ENCODE measurements at places on chromosomes 1 and 21.

DNA sequence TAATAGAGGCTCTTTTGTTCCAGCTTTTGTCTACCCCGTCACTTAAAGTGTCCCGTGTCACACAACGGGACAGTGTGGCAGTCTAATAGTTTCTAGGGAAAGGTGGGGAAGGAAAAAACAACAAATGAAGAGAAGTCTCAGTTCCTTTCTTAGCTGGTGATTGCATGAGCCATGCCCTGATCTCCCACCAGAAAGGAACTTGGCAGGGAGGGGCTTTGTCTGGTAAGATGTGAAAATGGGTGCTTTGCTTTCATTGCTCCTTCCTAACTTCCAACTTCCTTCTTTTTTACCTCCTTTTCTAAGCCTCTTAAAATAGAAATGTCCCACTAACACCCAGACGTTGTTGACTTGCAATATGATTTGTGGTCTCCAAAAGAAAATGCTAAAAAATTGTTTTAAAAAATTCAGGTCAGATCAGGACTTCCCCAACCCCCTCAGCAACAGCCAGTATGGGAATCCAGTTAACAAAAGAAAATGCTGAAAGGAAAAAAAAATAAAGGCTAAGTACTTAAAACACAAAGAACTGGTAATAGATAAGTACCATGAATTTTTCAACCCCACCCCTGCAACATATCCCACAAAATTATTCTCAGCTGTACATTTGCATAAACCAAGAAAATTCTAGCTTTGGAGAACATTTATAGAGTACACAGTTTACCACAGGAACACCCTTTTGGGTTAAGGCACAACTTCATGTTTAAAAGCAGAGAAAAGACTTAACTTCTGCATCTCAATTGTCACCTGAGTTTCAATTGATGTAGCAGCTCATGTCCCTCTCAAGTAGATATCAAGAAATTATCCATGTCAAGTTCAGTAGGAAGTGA, 106.2 kb downstream of the NIBAN1 start:
- no peak for DNase-seq

DNA sequence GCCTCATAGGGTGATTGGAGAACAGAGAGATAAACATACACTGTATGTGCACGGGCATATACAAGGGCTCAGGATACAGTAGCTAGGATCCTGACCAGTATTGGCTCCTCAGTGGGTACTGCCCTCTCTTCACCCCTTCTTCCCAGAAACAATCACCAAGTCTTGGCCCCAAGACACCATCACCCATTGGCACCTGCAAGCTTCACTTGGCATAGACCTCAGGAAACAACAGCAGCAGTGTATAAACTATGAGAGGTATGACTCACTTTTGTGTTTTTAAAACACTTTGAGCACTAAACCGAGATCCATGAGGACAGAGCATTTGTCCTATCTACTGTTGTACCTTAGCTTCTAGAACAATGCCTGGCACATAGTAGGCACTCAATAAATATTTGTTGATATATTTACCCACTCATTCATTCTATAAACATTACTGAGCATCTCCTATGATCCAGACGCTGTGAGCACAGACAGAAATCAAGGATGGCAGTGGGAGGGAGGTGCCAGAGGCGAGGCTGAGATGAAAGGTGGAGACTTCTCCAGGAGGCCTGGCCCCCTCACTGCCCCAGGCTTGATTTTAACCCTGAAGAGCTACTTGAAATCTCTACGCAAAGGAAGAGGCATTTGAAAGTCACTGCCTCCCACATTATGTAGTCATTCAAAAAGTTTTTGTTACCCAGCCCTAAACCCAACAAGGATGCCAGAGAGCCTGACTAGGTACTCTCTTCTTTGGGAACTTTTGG, 95.2 kb downstream of the CAMK2N1 start:
- DNase-seq = no peak

DNA sequence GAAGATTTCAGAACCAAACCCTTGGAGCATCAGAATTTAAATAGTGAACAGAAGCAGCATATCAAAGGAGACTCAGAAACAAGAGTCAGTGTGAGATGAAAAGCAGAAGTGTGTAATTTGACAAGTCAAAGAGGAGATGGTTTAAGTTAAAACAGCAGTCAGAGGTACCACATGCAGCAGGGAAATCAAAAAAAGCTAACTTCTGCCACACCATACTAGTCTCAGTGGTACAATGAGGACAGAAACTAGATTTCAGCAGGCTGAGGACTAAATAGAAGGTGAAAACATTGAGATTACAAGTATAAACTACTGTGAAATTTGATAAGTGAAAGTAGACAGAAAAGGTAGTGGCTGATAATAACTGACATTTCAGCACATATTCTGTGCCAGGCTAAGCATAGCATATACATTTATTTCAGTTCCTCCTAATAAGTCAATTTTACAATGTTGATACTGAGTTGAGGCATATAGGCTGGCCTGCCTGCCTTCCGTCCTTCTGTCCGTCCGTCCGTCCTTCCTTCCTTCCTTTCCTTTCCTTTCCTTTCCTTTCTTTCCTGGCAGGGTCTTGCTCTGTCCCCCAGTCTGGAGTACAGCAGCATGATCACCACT, 12.6 kb downstream of the SUCO start:
- DNase-seq = no peak

DNA sequence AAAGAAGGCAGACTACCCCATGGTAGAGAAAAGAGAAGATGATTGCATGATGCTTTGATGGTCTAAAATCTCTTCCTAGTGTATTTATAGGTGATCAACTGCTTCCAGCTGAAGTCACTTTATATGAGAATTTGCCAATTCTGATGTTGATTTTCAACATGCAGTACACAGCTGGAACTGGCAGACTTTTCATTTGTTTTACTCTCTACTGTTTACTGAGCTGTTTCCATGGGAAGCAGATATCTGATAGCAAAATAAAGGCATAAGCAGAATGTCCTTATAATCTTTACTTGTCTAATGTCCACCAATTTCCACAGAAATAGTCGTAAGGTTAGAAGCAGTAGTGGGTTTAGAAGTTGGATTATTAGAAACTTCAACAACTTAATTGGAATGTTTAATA, 74.9 kb downstream of the SYDE2 start:
- no peak for DNase-seq

- DNase-seq = no peak
Observed at GRCh38 chr21:37862536-37862935, 53.7 kb downstream of the KCNJ6 start.

DNA sequence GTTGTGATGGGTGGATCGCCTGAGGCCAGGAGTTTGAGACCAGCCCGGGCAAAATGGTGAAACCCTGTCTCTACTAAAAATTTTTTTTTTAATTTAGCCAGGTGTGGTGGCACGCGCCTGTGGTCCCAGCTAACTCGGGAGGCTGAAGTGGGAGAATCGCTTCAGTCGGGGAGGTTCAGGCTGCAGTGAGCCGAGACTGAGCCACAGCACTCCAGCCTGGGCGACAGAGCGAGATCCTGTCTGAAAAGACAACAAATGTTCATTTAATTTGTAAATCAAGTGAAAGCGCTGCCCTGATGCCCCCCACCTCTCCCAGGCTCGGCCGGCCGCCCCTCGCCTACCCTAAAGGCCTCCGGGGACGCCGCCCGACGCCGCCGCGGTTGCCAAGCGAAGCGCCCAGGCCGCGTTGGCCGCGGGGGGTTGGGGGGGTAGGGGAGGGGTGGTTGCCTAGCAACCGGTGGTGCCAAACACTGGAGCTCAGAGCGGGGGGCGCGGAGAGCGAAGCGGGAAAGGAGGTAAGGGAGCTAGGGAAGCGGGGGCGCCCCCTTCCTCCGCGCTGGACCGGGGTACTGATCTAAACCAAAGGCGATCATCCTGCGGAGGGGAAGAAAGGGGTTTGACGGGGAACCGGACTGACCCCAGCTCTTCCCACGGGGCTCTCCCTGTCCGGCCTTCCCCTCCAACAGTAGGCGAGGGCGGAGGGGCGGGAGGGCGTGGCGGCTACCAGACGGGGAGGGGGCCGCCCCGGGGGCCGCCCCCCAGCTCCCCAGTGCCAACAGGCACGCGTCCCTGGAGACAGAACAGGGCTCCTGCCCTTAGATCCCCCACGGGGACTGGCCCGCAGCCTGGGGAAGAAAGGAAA, at the start of gene TEKT2:
Gene TEKT2 (plus strand): TSS at position 460 of the 862 bp plus-strand sequence. CDS start 828 bp downstream, outside the sequence.
- no peak for DNase-seq

DNA sequence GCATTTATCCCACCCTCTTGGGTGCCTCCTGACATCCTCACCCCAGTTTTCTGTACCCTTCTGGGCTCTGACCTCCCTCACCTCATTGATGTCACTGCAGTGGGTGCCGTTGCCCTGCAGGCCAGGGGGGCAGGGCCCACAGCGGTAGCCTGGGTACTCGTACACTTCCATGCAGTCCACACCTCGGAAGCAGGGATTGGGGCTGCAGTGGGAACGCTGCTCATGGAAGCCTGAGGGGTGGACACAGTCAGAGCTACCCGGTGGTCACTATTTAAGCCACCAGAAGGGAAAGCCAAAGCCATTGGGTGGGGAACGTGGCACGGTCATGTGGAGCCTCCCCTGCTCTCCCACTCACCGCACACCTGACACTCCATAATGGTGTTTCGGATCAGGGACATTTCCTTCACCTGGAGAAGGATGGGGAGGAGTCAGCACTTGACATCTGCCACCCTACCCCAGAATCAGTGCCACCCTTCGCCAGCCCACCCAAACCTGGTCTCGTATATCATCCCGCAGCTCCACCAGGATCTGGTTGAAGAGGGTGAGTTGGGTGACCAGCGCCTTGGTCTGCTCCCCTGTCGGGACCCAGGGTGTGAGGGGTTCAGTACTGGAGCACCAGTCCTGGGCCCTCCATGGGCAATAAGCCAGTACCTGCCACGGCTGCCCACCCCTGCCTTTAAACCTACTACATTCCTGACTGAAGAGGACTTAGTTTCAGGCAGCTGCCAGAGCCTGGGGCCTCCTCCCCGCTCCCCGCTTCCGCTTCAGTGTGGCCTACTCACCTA, 4.8 kb downstream of the THBS3 start:
- DNase-seq = no peak

DNA sequence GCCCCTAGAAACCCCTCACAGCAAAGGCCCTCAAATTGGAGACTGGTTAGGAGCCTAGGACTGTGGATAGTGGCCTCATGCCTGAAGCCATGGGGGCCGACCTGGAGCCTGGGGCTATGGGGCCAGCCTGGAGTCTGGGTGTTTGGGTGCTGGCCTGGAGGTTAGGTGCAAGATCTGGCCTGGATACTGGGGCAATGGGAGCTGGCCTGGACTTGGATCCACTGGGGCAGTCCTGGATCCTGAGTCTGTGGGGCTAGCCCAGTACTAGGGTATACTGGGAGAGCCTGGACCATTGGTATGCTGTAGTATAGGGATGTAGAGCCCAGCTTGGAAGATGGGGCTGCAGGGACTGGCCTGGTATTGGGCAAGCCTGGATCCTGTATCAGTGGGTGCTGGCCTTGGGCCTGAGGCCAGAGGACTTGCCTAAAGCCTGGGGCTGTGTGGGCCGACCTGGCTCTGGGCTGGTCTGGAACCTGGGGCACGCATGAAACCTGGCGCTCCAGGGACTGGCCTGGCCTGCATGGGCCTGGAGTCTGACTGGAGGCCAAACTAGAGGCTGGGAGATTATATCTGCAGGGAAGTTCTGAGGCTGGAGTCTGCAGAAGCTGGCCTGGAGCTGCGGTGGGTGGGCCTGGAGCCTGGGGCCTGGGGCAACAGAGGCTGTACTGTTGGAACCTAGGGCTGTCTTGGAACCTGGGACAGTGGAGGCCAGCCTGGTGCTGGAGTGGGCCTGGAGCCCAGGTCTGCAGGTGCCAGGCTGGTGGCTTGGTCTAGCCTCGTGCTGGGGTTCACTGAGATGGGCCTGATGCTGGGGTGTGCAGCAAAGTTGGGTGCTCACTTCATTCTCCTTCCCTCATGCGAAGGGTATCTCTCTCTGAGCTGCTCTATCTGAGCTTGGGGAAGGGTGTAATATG, 12.6 kb upstream of the DENND1B start:
- DNase-seq = no peak

- no peak for DNase-seq
Observed at GRCh38 chr1:8493916-8494540, 176.1 kb downstream of the SLC45A1 start.

DNA sequence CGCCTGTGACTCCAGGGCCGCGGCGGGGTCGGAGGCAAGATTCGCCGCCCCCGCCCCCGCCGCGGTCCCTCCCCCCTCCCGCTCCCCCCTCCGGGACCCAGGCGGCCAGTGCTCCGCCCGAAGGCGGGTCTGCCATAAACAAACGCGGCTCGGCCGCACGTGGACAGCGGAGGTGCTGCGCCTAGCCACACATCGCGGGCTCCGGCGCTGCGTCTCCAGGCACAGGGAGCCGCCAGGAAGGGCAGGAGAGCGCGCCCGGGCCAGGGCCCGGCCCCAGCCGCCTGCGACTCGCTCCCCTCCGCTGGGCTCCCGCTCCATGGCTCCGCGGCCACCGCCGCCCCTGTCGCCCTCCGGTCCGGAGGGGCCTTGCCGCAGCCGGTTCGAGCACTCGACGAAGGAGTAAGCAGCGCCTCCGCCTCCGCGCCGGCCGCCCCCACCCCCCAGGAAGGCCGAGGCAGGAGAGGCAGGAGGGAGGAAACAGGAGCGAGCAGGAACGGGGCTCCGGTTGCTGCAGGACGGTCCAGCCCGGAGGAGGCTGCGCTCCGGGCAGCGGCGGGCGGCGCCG, at the start of gene SIM2:
Gene SIM2 (plus strand): TSS at position 135 of the 565 bp plus-strand sequence. CDS start 632 bp downstream, outside the sequence.
- DNase-seq = no peak
